ENCODE measurements at places on chromosomes 11 and 22.

DNA sequence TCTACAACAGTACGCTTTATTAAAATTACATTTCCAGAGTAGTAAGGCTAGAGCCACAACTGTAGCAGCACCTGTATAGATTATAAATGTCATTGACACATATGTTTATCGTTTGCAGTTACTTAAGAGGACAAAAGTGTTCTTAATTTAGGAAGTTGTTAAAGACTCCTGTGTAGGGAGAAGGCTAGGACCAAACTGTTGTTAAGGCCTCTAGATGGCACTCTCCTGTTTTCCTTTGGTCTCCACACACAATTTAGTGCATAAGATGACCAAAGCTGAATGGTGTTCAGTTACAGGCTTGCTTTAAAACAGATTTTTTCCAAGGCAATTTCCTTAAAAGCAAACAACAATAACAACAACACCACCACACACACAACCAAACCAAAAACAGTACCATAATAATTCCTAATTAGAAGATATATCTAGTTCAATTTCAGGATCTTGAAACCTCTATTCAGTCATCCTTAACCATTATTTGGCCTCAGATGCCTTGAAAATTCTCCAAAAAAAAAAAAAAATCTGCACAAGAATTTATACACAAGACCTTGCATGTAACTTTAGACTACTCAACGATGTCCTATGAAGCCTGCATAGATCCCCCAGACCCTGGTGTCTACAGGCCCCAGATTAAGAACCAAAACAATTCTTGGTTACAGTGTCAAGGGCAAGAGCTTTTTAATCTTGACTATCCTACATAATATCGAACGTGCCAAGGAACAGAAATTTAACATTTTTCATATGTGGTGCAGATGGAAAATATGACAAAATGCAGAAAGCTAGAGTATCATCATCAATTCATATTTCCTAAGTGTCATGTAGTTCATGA is 42.6 kb upstream of the APOA1 start:
- DNase-seq: no peak

GRCh38 chr11:20353829-20354434 is 9.6 kb upstream of the HTATIP2 start:
- DNase-seq: no peak

GRCh38 chr22:43038325-43038724 is 23.4 kb upstream of the PACSIN2 start:
- no peak for DNase-seq

DNA sequence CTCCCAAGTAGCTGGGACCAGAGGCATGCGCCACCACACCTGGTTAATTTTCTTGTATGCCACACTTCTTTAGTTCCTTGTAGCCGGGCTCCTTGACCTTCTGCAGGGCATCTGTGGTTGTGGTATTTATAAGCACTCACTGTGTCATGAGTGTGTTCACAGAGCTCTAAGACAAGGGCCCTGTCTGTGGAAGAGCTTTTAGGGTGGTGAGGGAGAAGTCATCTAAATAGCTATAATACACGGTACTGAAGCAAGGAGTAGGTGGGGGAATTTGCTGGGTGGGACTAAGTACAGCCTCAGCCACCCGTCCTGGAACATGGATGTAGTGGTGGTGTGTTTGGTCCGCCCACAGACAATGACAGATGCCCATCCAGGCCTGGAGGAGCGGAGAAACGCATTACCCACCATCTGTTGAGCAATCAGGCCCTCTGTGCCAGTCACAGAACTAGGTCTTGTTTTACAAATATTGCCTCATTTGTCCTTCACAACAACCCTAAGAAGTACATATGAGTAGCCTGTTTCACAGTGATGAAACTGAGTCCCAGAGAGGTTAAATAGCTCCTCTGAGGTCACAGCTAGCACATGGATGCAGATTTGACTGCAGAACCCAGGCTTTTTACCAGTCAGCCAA is 10.1 kb downstream of the ACO2 start:
- no peak for DNase-seq

- no peak for DNase-seq
Observed at GRCh38 chr11:67033661-67034166, 10.8 kb downstream of the SYT12 start.

DNA sequence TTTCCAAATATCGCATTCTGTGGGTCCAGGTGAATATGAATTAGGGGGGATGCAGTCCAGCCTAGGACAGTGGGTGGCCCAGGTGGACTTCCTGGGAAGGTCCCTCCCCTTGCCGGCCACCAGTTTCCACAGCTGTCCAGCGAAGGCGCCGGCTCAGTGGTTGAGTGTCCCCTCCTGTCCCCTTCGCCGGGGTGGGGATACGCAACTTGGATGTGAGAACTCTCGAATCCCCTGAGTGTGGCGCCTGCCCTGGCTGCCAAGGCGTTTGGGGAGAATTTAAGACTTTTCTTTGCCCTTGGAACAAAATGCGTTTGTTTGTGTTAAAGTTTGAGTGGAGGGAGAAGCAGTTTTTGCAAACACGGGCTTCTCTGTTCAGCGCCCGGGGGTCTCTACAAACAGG is 123.7 kb downstream of the KCNQ1OT1 start:
- DNase-seq: no peak

- no peak for DNase-seq
Observed at GRCh38 chr11:116782728-116783127, 5.1 kb downstream of the ZPR1 start.

DNA sequence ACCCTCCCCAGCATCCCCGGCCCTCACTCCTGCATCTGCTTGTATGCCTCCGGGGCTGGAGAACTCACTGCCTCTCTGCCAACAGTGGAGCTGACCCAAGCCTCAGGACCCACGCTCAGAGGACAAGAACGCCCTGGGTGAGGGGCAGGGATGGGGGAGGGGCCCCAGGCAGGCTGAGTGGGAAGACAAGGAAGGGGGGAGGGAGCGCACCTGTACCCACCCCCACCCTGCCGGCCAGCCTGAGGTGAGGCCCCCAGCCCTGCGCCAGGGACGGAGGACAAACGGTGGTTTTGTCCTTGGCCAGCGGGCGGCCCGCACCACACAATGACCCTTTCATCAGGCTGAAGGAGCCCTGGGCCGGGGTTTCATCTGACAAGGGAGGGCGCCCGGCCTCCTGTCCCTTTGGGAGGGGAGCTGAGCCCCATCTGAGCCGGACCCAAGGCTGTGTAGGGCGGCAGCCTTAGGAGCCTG is 10.0 kb downstream of the WNT7B start:
- no peak for DNase-seq

GRCh38 chr11:17602105-17603001 is 55.3 kb downstream of the OTOG start:
- no peak for DNase-seq

DNA sequence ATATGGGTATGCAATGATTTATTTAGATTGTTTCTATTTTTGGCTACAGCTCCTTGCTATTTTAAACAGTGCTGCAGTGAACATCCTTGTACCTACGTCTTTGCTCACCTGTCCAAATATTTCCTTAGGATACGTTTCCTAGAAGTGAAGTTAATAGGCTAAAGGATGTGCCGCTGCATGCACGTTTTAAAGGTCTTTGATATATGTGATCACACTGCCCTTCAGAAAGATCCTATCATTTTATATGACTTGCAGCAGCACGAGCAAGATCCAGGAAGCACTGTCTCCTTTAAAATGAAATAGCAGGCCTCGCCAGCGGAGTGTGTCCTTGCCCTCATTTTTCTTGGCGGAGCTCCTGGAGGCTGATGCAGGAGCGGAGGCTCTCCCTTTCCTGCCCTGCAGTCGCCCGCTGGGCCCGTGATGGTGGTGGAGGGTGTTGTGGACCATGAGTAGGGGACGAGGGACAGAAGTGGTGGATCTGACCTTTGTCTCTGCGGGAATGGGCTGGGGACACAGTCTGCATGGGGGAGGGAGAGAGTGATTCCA is 19.4 kb downstream of the RPS6KA4 start:
- no peak for DNase-seq

DNA sequence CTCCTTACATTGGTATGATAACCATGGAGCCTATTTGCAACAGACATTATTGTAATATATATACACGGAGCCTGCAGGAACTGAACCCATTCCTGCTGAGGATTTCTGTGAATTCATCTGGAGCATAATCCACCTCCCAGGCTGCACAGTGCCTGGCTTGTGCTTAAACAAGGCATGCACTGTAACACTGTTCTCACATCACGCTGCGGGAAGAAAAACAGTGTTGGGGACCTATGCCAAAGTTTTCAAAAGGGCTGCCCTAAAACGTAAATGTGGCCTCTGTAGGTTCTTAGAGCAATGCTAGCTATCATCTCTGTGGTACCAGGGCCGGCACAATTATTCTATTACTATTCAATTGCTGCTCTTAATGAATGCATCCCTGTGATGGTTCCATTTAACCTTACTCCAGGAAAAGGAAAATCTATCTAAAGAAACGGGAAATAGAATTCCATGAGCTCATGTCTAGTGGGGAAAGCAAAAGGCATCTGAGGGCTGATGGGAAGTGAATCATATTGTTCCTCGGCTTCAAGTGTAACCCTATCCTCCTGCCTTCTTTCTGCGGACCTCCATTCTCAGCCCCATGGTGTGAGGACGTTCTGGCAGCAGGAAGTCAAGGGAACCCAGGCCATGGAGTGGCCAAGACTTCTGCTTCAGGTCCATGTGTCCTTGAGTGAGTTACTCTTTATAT is 525.5 kb downstream of the SOX6 start:
- no peak for DNase-seq

GRCh38 chr11:31107649-31108048 is 261.9 kb downstream of the DCDC1 start:
- DNase-seq: no peak

DNA sequence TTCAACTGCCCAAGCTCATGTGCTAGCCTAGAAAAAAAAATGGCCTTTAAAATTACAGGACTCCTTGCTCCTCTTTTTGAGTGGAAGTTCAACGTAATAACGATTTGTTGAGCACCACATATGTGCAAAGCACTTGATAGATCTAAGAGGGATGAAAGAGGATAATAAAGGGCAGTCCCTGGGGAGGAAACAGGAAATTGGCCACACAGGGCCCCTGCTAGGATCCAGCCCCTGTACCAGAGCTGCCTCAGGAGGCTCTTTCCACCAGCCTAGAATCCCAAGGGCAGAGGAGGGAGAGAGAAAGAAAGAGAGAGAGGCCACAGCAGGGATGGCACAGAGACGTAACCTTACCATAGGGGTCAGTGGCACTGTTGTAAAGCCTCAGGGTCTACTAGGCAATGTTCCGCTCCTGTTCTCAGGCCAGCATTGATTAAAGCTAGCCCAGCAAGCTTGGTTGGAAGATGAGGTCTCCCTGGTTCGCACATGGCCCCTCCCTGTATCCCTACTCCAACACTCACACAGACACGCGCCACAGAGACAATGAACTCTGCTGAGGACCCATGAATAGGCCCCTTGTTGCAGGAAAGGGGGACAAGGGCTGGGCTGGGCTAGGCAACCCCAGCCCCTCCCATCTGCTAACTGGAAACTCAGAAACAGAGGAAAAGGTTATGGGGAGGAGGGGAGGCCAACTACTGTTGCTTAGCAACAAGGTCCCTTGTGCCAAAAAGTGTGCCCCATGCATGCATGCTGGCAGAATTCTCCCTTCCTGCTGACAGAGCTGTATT is at the start of gene TMPRSS5:
Gene TMPRSS5 (minus strand): TSS at position 438 of the 785 bp plus-strand sequence. CDS start 84 bp downstream, at position 354.
- DNase-seq: no peak

- no peak for DNase-seq
Observed at GRCh38 chr11:16184588-16184987, 171.8 kb downstream of the SOX6 start.

DNA sequence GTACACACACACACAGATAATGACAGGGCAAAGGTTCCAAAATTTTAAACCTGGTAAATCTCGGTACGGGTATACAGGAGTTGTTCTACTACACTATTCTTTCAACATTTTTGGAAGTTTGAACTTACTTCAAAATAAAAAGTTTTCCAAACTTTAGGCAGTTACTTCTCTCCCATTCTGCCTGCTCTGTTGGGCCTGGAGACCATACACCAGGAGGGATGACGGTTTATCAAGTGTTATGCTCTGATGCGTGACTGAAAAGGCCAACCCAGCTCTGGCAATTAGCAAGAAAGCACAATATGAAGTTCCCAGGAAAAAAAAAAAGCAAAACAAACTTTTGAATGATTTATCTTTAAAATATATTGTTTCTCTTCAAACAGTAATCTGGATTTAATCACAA is 969 bp downstream of the SERPIND1 start:
- DNase-seq: no peak

GRCh38 chr11:118607401-118608359 is at the start of gene PHLDB1:
Gene PHLDB1, plus strand, starts transcription at chr11:118607615. Its CDS starts 6,222 bp downstream, at chr11:118613837.
- DNase-seq: no peak

GRCh38 chr11:114256967-114257286 is 39.3 kb upstream of the NNMT start:
- DNase-seq: no peak

DNA sequence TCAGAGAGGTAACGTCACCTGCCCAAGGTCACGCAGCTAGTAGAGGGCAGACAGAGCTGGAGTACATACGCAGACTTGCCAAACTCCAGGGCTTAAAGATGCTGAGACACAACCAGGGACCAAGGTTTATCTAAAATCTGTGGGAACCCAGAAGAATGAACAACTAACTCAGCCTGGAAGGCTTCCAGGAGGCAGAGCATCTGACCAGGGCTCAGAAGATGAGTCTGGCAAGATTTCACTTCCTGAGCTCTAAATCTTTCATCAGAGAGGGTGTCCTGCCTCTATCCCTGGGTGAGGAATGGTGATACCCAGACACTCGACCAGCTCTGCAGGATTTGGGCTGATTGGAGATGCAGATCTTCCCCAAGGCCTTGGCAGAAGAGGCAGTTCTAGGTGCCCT is 9.1 kb downstream of the GAL3ST1 start:
- DNase-seq: no peak

- DNase-seq: no peak
Observed at GRCh38 chr11:131430473-131431208, 60.2 kb downstream of the NTM start.

DNA sequence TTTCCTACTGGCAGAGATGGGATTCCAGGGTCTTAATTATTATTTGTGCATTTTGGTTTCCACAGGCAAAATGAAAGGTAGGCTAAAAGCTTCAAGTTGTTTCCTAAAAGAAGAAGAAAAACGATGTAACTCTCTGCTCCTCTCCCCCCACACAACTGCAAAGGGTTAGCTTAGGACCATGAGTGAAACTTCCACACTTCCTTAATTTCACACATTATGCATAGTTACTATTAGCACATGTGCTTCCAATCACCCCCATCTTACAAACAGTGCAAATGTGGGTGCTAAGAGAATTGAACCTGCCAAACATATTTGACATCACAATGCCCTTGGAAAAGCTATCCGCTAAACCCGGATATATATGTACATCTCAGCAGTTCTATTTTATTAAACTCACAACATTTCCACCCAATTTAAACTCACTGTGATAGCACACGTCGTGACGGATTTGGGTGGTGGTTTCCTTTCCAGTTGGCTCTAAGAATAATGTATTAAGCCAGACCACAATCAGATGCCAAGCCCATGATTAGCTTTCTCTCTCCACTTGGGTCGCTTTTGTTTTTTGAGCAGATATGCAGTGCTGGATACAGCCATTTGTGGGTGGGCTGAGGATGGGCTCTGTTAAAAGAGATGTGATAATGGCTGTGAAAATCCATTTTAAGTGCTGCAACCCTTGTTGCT is 245.0 kb upstream of the POU2AF2 start:
- DNase-seq: no peak

DNA sequence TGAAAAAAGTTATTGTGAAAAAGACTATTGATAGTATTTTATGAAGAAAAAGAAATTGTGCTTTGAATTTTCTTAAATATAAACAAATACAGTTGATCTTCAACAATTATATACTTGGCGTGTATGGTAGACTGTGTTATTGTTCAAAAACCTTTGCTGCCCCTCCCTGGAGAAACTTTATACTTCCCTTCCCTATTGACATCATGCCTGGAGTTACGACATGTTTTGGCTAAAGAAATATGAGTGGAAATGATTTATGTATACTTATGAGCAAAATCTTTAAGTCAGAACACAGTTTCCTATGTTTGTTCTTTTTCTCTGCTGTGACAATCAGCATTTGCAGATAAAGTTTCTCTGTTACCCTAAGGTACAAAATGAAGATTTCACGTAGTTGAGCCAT is 243.8 kb downstream of the TMEM135 start:
- no peak for DNase-seq
